Stomach (tissue), 19 donors: ENCODE measurements at places on chromosomes 3 and 15. TPM values are rescaled to one million over a fixed set of nuclear protein-coding genes. Genes with fewer than 3 reads are reported as not detected.

- H3K4me1 ChIP-seq = no peaks in the 10 kb centered on the region
- H3K27ac ChIP-seq = no peak overlapping the region
- DNase-seq = no peak
Measured at GRCh38 chr3:15153103-15153502, 52.9 kb upstream of the CAPN7 start.

GRCh38 chr3:43857361-43858293 is 166.9 kb downstream of the ABHD5 start:
- peaks cover 4% of the 10 kb centered on the region for H3K4me1 ChIP-seq
- no peak for DNase-seq
- no peak overlapping the region for H3K27ac ChIP-seq
- H3K4me3 ChIP-seq = no peak overlapping the region
- no peaks in the 10 kb centered on the region for H3K36me3 ChIP-seq

DNA sequence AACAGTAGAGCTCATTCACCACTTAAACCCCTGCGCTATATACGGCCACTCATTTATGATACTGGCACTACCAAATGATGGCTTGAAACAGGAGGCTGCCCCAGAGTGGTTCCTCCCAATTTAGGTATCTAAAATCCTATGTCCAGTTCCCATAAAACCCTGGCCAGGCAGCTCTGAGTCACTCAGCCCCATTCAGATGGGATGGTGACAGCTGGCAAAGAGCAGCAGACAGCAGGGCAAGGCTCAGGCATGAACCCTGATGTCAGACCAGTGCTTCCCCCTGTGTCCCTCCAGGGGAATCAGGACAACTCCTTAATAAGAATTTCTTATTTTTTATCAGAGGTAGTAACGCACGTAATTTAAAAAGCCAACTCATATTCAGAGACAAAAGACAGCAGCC is 77.2 kb upstream of the RNU6-1 start:
- H3K4me1 ChIP-seq = peaks cover 43% of the 10 kb centered on the region
- no peaks in the 10 kb centered on the region for H3K27me3 ChIP-seq
- H3K4me3 ChIP-seq = no peak overlapping the region
- no peaks in the 10 kb centered on the region for H3K36me3 ChIP-seq
- DNase-seq = peak; percentile 40
- peak overlapping the region; percentile 88 for H3K27ac ChIP-seq

DNA sequence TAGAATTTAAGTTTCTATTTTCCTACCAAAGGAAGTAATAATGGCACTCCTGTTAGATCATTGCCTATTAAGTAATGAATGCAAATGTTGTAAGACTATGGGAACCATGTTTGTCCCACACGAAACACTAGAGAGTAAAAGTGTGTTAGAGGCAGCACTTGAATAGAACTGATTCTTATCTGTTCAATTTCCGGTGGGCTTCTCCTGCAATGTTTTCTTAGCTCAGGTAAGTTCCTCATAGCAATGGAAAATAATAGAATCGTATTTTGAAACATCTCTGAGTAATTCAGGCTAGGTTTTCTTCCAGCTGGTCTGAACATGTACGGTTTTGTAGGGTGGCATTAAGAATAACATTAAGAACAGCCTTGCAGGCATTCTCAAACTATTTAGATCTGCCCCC is 145.3 kb upstream of the LIPC start:
- no peak overlapping the region for H3K4me3 ChIP-seq
- no peaks in the 10 kb centered on the region for H3K27me3 ChIP-seq
- no peak for DNase-seq
- H3K36me3 ChIP-seq = no peaks in the 10 kb centered on the region

The MKRN3 gene
- not detected for total RNA-seq
